ENCODE measurements at places on chromosomes 2 and 18.

- DNase-seq = no peak
These were observed 9.9 kb downstream of the IER3IP1 start for GRCh38 chr18:47166294-47166693.

GRCh38 chr2:64392529-64392928, 61.4 kb upstream of the LGALSL start:
- peak; percentile 44 for DNase-seq

DNA sequence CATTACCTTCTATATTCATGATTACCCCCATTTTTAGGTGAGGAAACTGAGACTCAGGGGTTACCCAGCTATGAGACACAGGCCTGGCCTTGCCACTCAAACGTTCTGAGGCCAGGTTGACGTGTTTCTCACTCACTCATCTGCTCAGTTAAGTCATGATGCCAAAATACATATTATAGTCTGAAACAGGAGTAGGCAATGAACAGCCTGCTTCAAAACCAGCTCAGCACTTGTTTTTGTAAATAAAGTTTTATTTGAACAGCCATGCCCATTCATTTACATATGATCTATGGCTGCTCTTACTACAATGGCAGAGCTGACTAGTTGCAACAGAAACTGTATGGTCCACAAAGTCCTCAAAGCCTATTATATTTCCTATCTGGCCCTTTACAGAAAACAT, 74.1 kb upstream of the SMAD2 start:
- no peak for DNase-seq

DNA sequence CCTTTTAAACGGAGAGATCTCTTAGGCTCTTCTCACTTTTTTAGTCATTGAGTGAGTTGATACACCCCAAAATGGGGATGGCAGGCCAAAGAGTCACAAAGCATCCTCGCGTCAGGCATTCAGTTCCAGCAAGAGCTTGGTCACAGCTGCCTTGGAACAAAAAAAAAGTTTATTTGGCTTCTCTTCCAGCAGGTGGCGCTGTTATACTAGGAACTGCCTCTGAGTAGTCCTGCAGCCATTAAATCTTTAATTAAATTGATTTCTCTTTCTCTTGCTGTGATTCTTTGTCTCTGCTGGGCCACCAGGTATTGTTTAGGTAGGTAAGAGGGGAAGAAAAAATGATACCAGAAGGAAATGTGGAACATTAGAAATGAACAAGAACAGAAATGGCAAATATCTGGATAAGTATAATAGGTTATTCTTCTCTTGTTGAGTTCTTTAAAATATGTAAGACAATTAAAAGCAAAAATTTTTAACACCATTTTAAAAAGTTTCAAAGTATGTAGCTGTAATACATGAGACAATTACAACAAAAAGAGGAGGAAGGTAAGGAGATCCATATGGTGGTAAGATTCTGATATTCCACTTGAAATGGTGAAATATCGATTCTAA, 175.1 kb downstream of the GALNT1 start:
- DNase-seq = peak; percentile 84

DNA sequence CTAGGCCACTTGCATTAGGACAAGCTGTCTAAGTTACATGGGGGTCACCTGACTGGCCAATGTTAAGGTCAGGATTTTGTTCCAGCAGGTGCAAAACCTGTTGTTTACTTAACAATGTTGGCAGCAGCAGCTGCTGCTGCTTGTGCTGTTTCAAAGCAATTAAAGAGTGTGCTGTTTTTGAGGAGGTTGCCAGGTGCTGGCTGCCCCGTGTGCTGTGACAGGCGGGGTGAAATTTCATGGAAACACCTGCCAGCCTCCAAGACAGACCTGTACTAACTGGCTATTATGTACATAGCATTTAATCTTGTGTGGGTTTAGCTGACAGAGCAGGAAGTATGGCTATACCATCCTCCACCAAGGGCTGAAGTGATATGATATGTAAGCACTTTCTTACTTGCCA, 224.9 kb downstream of the ASXL3 start:
- DNase-seq = no peak

DNA sequence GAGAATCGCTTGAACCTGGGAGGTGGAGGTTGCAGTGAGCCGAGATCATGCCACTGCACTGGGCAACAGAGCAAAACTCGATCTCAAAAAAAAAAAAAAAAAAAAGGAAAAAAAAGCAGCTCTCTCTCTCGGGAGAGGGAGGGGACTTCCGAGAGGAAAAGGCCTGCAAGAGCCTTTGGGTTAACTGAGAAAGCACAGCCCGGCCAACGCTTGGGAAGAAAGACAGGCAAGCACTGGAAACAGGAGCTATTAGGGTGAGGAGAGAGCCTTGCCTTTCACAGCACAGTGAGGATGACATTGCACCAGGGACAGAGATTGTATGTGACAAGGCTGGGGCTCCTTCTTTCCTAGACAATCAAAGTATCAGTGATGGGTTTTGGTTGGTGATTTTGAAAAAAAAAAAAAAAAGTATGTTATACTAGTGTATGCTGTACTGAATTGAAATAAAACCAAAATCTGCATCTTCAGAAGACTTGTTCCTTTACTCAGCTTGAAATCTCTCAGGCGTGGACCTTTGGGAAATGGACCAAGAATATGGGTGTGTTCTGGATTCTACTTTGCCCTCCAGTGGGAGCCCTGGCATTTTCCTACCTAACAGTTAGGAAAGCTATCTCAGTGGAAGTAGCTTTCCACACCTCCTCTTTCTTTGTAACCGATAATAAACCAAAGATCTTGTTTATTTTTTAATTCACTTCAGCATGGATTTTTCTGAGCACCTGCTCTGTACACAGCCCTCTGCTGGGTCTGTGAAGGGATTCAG, 16.7 kb downstream of the SRSF7 start:
- no peak for DNase-seq

DNA sequence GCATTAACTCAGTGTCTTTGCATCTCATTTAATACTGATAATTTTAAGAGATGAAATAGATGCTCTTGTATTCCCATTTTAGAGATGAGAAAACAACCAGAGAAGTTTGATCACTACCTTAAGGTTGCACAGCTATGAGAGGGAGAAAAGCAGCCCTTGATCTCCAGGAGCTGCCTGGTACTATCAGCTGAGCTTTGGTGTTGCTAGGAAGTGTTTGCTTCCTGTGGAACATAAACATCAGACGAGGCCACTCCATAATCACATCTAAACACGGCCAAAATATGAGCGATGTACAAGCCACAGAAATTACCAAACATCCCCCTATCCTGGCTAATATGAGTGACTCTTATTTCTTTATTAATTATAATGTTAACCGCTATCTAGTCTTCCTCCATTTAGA, 620 bp upstream of the WDFY1 start:
- no peak for DNase-seq

GRCh38 chr2:15792331-15792730, 148.0 kb upstream of the MYCN start:
- no peak for DNase-seq

GRCh38 chr2:133109772-133110171, 439.8 kb upstream of the LYPD1 start:
- no peak for DNase-seq

- DNase-seq = no peak
These were observed 77.3 kb downstream of the CLIP4 start for GRCh38 chr2:29192526-29192925.

GRCh38 chr2:11154016-11154922, 998 bp upstream of the SLC66A3 start:
- DNase-seq = no peak

- DNase-seq = no peak
These were observed 10.4 kb downstream of the WDR7 start for GRCh38 chr18:56661360-56662062.

- no peak for DNase-seq
These were observed 54.3 kb upstream of the TSPYL6 start for GRCh38 chr2:54310311-54310710.

GRCh38 chr2:185372188-185372587, 366.4 kb upstream of the FSIP2 start:
- DNase-seq = no peak

- DNase-seq = no peak
These were observed 37.7 kb downstream of the RPIA start for GRCh38 chr2:88729061-88729745.

GRCh38 chr2:231621051-231621879, 28.6 kb downstream of the TEX44 start:
- DNase-seq = peak; percentile 78

GRCh38 chr18:4101009-4101408, 354.1 kb downstream of the DLGAP1 start:
- no peak for DNase-seq

DNA sequence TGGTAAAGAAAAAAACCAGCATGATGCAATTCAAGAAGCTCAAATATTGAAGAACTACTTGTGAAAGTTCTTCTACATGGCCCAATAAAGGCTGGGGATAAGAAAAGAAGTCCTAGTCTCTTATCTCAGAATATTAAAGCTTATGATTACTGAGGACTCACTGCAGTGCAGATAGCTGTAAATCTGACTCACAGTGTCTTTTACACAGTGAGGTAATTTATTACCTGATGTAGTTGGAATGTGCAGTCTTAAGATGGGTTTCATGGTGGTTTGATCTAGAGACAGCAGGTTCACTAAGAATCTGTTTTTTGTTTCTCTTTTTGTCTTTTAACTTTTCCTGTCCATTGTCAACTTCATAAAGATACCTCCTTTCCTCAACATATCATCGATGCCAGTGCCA, 484.0 kb upstream of the MAP2 start:
- DNase-seq = no peak

DNA sequence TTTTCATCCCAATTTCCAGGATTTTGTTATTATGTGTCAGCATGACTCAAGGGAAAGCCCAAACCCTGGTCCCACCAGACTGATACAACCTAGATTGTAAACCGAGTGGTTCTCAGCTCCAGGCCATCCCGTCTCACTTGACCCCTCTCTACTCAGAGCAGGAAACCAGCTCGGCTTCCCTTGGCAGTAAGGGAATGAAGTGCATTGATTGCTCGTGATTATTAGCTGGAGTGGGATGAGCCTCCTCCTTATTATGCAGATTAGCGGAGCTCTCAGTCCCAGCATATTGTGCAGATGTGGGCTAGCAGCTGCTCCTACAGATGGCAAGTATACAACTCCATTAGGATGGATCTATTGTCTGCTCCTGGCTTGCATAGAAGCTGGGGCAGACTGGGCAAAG, 167.6 kb downstream of the LNPK start:
- DNase-seq = no peak

DNA sequence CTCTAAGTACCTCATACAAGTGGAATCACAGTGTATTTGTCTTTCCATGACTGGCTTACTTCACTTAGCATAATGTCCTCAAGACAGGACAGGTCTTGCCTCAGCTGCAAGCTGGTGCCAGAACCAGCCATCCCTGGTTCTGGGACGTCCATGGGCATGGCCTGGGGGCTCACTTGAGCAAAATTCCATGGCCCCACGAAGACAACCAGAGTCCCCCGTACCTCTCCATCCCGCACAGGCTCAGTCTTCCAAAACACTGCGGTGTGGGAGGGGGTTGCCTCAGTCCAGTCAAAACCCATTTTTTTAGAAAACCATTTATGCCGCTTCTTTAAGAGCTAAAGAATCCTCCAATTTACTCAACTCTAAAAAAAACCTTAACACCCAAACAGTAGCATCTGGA, 21.7 kb upstream of the CABLES1 start:
- no peak for DNase-seq

- DNase-seq = peak; percentile 87
These were observed 69.5 kb downstream of the ANTXR1 start for GRCh38 chr2:69082430-69082997.

DNA sequence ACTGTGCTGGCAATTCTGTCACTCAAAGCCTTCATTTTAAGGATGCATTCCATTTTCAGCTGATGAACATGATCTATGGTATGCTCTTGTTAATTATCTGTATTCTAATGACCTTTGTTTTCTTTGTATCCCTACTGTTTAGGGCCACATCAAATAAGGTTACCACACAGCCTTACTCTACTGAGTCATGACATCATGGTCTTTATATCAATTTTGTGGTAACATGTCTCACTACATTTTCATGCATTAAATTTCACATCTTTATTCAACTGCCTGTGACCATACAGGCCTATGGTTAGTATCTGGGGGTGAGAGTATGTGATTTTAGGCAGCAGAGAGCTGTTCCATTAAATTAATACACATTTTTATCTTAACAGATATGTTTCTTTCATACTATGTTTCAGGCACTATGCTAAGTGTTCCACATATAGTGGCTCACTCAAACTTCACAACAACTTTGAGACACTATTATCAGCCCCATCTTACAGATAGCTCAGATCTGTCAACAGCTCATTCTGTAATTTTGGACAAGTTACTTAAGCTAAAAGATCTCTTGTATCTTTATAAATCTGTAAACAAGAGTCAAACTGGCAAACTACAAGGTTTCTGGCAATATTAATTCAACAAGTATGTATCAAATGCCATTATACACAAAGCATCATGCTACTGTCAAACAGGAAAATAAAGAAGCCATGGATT, 18.0 kb downstream of the LRPPRC start:
- DNase-seq = no peak

DNA sequence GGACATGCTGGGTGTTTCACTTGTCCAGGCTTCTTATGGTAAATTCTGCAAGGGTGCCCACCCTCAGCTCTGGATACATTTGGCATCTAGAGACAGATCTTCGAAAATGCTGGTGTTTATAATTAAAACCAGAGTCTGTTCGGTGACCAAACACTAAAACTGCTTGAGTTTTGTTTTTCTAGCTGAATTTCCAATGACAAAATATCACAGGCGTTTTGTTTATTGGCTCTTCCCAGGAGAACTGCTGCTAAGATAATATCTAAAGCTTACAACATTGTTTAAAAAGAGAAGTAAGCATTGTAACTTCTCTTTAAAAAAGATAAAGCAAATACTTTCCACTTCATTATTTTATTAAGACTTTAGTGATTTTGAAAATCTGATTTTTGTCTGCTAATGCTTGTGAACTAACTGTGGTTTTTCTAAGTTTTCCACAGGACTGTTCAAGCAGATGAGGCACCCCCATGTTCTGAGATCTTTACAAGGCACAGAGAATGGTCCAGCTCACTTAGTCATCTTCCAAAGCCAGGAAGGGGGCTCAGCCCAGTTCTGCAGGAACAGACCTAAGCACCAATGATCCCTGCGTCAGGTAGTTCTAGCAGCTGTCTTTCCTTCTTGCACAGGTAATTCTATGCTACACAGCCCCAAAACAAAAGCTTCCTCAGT, 94.8 kb upstream of the LTBP1 start:
- DNase-seq = no peak

DNA sequence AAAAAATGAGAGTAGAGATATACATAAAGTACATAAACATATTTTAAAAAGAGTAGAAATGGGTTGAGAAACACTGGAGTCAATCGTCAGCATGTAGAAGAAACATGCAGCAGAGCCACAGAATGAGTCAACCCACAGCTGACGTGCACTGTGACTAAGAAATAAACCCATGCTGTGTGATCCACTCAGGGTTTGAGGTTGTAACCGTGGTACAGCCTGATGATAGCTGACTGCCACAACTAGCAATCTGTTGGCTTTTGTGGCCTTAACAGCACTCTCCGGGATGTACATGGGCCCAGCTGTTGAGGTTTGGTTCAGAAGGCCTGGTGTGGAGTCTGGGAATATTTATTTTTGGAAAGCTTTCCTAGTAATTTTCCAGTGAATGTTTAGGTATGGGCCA, 554.4 kb upstream of the MEX3C start:
- no peak for DNase-seq

- DNase-seq = no peak
These were observed 385.2 kb downstream of the TNS1 start for GRCh38 chr2:217617616-217618022.

- no peak for DNase-seq
These were observed 38.9 kb downstream of the THAP4 start for GRCh38 chr2:241598061-241598460.

GRCh38 chr18:52518086-52518485, 178.1 kb downstream of the DCC start:
- no peak for DNase-seq

GRCh38 chr18:64986906-64987495, 763.8 kb upstream of the CDH7 start:
- no peak for DNase-seq

Data from suppressor macrophage treated with lipopolysaccharide for 1 hour (primary cell).